ENCODE measurements at places on chromosomes 4 and X.

DNA sequence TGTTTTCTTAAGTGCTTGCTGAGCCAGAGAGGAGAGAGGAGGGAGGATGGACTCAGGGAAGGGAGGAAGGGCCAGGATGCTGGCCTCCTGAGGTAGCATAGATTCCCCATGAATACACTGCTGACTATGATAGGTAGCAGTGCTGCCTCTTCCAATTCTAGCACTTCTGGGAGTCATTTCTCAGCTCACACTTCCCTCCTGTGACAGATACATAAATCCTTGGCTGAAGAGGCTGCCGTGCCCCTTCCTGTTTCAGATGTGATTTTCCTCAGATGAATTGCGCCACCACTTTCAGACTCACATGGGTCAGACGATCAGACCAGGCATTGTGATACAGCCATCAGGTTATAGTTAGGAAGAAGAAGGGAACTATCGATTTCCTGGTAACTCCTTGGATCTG is 22.4 kb downstream of the TSC22D3 start:
- no peak for DNase-seq

- DNase-seq, result no peak
Measured at GRCh38 chr4:10619855-10620254, 64.7 kb downstream of the CLNK start.

DNA sequence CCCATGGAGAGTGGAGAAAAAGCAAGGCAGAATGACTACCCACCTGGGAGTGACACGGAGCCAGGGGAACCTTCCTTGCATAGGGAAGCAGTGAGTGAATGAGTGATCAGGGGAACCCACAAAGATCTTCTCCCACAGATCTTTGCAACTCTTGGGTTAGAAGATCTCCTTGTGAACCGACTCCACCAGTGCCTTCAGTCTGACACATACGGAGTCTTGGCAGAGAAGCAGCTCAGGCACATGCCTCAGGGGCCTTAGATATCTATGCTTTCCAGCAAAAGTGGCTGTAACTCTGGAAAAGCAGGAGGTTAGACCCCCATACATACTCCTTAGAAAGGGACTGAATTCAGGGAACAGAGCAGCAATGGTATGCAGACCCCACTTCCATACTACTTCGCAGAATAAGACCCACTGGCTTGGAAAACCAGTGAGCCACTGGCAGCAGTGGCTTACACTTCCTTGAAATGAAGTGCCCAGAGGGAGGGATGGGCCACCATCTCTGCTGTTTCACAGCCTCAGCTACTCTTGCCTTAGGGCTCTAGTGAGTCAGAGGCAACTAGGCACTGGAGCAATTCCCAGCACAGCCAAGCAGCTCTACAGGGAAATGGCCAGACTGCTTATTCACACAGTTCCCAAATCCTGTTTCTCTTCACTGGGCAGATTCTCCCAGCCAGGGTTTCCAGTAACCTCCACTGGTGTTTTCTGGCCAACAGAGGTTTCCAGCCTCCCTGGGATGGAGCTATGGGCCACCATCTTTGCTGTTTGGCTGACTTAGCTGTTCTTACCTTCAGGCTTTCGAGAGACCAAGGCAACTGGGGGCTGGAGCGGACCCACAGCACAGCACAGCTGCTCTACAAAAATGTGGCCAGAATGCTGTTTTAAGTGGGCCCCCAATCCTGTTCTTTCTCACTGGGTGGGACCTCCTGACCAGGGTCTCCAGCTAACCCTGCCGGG is 82.8 kb upstream of the TCEAL2 start:
- peak; percentile 31 for DNase-seq

DNA sequence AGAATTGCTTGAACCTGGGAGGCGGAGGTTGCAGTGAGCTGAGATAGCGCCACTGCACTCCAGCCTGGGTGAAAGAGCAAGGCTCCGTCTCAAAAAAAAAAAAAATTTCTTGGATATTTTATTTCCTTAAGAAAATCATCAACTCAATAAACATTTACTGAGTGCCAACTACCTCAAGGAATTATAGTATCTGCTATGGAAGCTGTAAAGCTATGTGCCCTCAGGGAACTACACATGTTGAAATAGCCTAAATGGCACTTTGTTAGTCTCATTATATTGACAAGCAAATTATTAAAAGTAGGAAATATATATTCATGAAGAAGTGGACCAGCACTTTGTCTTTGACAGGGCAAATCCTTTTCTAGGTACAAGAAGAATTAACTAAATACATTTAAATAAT is 40.8 kb downstream of the ELOVL6 start:
- DNase-seq, result no peak

- no peak for DNase-seq
Measured at GRCh38 chrX:83416273-83416672, 91.8 kb upstream of the POU3F4 start.

DNA sequence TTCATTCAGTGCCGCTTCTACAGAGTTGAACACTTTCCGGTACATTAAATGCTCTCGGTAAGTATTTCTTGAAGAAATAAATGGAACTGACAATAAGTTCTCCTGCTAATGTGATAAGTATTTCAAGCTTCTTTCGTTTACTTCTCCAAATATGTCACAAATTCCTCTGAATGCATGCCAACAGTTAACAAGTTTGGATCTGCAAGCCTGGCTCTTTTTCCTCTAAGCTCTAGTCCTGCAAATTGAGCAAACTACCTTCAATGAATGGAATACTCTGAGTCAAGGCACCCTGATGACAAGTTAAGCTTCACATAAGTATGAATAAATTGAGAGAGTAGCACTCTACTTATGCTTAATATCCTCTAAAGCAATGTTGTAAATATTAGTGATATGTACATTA is 403.6 kb downstream of the PDGFC start:
- DNase-seq, result peak; percentile 44

DNA sequence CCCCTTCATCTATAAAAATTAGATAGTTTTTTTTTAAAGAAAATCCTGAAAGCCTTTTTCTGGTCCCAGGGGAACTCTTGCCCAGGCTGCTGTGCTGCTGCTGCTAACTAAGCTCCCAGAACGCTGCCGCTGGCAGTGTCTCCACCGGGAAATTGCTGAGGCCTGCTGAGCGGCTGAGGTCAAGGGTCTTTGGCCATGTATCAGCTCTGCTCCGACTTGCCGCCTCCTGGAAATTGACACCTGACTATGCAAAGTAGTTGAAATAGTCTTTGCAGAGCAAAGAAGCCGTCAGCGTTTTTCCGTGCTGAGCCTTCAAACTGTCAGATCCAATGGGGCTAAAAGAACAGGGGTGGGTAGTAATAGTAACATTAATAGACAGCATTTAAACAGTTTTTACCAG is 839 bp downstream of the QDPR start:
- DNase-seq, result peak; percentile 33

- no peak for DNase-seq
Measured at GRCh38 chrX:41005445-41005992, 79.7 kb upstream of the USP9X start.

DNA sequence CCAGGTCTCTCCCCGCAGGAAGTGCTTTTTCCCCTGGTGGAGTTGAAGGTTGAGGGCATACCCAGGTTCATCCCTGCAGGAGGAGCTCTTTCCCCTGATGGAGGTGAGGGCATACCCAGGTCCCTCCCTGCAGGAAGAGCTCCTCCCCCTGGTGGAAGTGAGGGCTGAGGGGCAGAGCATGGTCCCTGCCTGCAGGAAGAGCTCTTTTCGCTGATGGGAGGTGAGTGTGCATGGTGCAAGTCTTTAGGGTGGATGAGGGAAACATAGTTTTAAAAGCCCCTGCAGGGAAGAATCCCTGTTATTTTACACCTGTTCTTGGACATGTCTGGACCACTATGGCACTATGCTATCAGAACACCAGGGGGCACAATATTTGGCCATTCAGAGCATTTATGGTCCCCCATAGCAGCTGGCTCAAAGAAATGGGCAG is 43.7 kb upstream of the PUDP start:
- no peak for DNase-seq

DNA sequence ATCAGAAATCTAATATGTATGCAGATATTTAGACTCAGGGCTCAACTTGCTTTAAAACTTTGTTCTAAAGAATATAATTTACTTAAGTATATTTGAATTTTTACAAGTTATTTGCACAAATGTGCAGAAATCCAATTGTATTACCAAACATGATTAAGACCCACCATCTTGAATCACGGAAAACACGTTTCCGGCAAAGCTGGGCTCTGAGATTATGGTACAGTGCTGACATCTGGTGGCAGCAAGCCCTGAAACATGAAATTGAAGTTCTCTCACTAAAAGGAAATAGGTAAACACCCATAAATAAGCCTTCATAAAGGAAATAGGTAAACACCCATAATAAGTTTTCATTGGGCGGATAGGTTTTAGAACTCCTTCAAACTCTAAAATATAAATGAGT is 98.3 kb upstream of the MAOA start:
- DNase-seq, result peak; percentile 43

DNA sequence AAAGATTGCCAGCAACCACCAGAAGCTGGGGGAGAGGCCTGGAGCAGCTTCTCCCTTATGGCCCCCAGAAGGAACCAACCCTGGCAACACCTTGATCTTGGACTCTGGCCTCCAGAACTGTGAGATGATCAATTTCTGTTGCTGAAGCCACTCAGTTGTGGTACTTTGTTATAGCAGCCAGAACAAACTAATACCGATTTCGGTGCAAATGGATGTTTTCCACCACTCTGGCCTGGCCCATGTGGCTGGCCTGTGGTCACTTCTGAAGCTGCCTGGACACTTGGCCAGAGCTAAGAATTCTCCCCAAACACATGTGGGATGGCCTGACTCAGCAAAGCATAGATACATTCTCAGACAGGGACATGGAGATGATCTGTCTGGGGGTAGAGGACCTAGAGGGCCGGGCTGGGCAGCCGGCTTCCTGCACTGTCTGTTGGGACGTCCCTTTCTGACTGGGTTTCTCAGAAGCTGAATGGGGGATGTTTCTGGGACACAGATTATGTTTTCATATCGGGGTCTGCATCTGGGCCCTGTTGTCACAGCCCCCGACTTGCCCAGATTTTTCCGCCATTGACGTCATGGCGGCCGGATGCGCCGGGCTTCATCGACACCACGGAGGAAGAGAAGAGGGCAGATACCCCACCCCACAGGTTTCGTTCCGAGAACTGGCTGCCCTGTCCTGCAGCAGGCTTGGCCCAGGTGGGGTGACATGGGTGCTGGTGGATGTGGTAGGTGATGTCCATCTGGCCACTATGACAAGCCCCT is 4.1 kb downstream of the FOXP3 start:
- DNase-seq, result no peak

- no peak for DNase-seq
Measured at GRCh38 chrX:71269801-71270395, 13.5 kb upstream of the NONO start.

GRCh38 chrX:37754516-37754915 is 25.3 kb upstream of the CYBB start:
- no peak for DNase-seq

DNA sequence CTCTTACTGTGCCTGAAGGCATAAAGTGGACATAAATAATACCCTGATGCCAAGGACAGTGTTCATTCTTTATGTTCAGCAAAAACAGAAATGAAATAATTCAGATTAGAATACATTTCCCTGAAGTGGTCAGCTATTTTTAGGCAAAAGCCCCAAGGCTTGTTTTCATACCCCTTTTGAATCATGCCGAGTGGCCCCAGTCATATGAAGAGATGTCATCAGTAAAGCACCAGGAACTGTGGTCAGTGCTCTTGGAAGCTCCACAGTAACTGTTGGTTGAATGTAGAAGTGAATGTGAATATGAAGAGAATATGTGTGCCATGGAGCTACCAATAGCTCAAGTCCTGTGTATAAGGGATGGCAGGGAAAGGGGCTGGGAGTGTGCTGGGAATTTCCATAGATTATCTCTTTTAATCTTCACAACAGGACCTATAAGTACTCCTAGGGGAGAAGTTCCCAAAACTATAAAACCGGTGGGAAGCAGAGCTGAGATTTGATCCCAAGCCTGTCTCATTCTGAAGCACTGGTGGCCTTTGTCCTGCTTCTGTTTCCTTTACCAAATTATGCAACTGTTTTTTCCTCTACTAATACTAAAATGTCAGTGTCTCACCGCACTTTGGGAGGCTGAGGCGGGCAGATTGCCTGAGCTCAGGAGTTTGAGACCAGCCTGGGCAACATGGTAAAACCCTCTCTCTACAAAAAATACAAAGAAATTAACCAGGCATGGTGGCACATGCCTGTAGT is 52.6 kb downstream of the FNIP2 start:
- DNase-seq, result peak; percentile 59

- peak; percentile 16 for DNase-seq
Measured at GRCh38 chr4:36244257-36245082, at the start of gene ARAP2. Gene ARAP2, minus strand, starts transcription at chr4:36244514. Its CDS starts 15,028 bp downstream, at chr4:36229486.

- DNase-seq, result no peak
Measured at GRCh38 chrX:85569686-85570085, 190.2 kb upstream of the POF1B start.

DNA sequence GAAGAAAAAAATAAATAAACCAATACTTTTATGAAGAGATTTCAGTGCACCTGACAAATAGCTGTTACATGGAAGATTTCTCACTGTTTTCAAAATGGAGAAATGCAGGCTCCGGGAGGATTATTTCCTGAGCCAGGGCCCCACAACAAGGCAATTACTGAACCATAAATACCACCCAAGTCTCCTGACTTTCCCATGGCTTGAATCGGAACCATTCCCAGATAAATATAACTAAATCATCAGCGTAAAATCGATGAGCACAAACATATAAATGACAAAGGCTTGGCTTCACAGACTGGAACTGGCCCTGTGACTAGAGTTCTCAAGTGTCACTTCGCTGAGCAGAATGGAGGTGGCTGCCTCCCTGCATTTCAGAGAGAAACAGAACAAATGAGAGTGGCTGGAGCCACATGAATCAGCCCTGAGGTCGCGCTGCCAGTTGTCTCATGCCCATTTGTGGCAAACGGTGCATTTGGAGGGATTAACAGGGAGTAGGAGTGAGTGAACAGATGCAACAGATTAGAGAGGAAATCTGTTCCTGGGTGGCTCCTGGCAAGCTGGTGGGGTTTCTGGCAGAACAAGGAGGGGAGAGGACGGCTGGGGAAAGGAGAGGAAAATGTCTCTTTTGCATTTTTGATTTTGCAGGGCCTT is 57.3 kb upstream of the STIM2 start:
- DNase-seq, result peak; percentile 33
